Activated T-cell treated with anti-CD3 and anti-CD28 coated beads, Interleukin-2, amount 50 U/mL, for 72 hours (primary cell): ENCODE measurements at places on chromosomes 13 and 19.

DNA sequence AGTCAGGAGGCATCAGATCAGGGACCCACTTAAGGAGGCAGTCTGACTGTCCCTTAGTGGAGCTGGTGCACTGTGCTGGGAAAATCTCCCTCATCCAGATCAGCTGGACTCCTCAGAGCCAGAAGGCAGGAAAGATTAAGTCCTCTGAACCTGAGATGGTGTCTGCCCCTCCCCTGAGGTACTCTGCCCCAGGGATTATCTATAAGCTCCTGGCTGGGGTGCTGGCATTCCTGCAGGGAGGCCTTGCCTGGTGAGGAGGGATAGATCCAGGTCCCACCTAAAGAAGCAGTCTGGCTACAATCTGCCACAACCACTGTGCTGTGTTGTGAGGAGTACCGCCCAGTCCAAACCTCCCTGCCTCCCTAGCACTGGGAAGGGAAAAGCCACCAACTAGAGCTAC lies 81.2 kb downstream of the NHLRC3 start:
- peaks cover 34% of the 10 kb centered on the region for H3K27me3 ChIP-seq
- H3K36me3 ChIP-seq: peaks cover 5% of the 10 kb centered on the region
- H3K4me3 ChIP-seq: no peak overlapping the region
- no peak for DNase-seq
- no peak overlapping the region for H3K27ac ChIP-seq

DNA sequence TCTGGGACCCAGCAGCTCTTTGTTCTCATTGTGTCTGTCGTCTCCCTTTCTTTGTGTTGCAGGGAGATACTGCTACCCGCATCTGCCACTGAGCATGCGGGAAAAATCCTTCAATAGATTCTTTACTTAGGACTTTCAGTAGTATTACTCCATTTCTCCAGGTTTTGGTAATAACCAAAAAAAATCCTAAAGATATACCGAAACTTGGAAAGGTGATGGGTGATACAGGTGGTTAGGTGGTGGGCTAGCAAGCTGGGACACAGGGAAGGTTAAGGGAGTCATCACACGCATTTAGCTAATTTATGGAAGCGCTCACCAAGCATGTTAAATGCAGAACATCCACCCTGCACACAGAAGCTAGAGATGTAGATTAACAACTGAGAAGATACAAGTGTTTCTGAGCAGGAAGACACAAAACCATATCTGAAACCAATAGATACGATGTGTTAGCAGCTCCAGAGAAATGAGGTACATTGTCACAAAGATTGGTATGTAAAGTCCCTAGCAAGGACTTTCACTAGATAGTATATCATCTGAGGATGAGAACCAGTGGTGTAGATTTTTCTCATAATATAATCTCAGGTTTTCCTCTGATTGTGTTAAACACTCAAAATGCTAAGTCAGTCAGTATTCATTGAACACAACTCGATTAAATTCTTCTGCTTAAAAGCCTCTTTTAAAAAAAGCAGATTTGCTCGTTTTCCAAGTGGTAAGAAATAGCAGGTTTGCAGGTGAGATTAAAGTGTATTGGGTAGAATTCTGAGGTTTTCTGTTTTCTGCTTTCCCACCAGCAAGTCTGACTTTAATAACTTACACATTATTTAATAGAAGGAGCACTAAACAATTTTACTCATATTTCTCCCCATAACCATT lies 1.2 kb upstream of the SLAIN1 start:
- H3K4me3 ChIP-seq: peak overlapping the region; percentile 90
- peaks cover 42% of the 10 kb centered on the region for H3K4me1 ChIP-seq
- H3K36me3 ChIP-seq: peaks cover 4% of the 10 kb centered on the region
- no peaks in the 10 kb centered on the region for H3K27me3 ChIP-seq
- no peak overlapping the region for H3K27ac ChIP-seq

DNA sequence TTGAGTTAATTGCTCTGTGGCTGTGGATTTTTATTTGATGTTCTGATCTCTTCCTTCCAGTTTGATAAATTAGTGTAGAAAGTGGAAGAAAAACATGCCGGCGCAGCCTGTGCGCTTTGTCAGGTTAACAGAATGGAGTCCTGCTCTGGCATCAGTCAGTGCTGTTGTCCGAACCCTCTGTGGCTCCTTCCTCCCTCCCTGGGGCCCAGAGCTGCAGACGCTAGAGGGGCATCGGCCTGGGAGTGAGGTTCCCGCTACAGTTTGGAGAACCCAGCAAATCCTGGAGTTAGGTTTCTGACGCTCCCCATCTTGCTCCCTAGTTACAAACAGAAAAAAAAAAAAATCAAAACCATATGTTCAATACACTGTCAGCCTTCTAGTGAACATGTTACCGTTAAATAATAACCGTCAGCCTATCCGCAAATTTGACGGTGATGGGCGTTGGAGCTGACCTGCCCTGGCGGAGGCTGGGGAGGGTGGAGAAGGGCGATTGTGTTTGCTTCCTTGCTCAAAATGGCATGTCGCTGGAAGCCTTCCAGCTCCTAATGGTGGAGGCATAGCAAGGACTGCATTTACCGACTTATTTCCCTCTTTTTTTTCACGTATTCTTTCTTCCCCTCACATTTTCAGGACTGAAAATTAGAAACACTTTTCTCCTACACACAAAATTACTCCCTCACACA lies 13.6 kb downstream of the MBNL2 start:
- no peak overlapping the region for H3K27ac ChIP-seq
- H3K36me3 ChIP-seq: peaks cover 2% of the 10 kb centered on the region
- peaks cover 25% of the 10 kb centered on the region for H3K4me1 ChIP-seq
- H3K4me3 ChIP-seq: no peak overlapping the region

- DNase-seq: peak; percentile 70
- peaks cover 31% of the 10 kb centered on the region for H3K27me3 ChIP-seq
- peak overlapping the region; percentile 75 for H3K4me3 ChIP-seq
- H3K4me1 ChIP-seq: peaks cover 29% of the 10 kb centered on the region
- H3K36me3 ChIP-seq: no peaks in the 10 kb centered on the region
- H3K27ac ChIP-seq: peak overlapping the region; percentile 67
These were observed 63.5 kb upstream of the SPATA13 start for GRCh38 chr13:24097064-24097463.

- no peak overlapping the region for H3K27ac ChIP-seq
- H3K36me3 ChIP-seq: no peaks in the 10 kb centered on the region
These were observed 226.3 kb downstream of the SLC7A1 start for GRCh38 chr13:29369060-29369743.

- peak overlapping the region; percentile 96 for H3K27ac ChIP-seq
- H3K4me3 ChIP-seq: peak overlapping the region; percentile 95
- DNase-seq: peak; percentile 99
These were observed 4.1 kb upstream of the EMP3 start for GRCh38 chr19:48321372-48321621.

GRCh38 chr19:36418287-36419001 lies at the start of gene ZFP82:
Gene ZFP82 (minus strand): TSS chr19:36418644. CDS start chr19:36409789, 8,855 bp downstream.
- H3K36me3 ChIP-seq: peaks cover 15% of the 10 kb centered on the region
- peaks cover 17% of the 10 kb centered on the region for H3K27me3 ChIP-seq
- peak within 1 kb of the TSS; percentile 97 for H3K4me3 ChIP-seq

- no peak overlapping the region for H3K4me3 ChIP-seq
- no peaks in the 10 kb centered on the region for H3K36me3 ChIP-seq
- H3K27me3 ChIP-seq: peaks cover 20% of the 10 kb centered on the region
- no peaks in the 10 kb centered on the region for H3K4me1 ChIP-seq
These were observed 13.9 kb downstream of the TINCR start for GRCh38 chr19:5553892-5554291.

DNA sequence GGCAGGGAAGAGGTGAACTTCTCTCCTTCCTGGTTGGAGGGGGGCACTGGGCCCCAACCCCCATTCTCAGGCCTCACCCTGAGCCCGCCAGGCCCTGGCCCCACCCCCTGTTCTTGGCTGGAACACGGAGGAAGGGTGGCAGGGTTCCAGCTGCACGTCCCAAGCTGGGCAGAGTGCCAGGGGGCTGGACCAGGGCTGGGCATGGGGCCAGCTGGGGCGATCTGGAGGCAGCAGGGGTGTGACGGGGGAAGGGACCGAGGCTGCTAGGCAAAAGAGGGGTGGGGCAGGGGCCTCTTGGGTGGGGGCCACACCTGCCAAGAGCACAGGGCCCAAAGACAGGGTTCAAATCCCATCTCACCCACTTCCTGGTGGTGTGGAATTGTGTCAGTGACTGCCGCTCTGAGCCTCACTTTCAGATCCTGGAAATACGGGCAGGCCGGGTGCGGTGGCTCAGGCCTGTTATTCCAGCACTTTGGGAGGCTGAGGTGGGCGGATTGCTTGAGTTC lies 2.2 kb downstream of the HIF3A start:
- no peaks in the 10 kb centered on the region for H3K4me1 ChIP-seq
- H3K27me3 ChIP-seq: peaks cover 29% of the 10 kb centered on the region
- no peaks in the 10 kb centered on the region for H3K36me3 ChIP-seq

- no peak overlapping the region for H3K4me3 ChIP-seq
- no peaks in the 10 kb centered on the region for H3K36me3 ChIP-seq
- H3K4me1 ChIP-seq: peaks cover 13% of the 10 kb centered on the region
- H3K27me3 ChIP-seq: peaks cover 67% of the 10 kb centered on the region
These were observed 80.9 kb upstream of the UQCRFS1 start for GRCh38 chr19:29293736-29294342.

DNA sequence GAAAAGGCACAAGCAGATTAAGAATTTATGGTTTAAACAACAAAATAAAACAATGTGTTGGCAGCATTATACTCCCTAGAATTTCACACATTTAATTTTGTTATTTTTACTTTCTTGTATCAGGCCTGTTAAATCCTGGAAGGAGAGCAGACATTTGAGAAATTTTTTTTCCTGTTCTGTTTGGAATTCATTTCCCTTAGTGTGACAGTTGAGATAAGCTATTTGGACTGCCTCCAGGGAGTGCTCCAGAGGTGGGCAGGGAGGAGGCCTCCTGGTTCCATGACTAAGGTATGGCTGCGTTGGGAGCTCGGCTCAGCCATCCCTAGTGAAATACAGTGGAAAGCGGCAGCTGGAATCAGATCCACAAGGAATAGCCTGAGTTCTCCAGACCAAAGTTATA lies 185.7 kb downstream of the KCNRG start:
- no peak overlapping the region for H3K27ac ChIP-seq
- H3K36me3 ChIP-seq: no peaks in the 10 kb centered on the region
- H3K27me3 ChIP-seq: peaks cover 46% of the 10 kb centered on the region
- DNase-seq: no peak
- no peaks in the 10 kb centered on the region for H3K4me1 ChIP-seq

GRCh38 chr13:50592412-50593155 lies 250.9 kb downstream of the DLEU7 start:
- H3K36me3 ChIP-seq: no peaks in the 10 kb centered on the region
- DNase-seq: no peak
- peaks cover 64% of the 10 kb centered on the region for H3K4me1 ChIP-seq
- H3K27ac ChIP-seq: no peak overlapping the region
- H3K4me3 ChIP-seq: no peak overlapping the region

- no peak overlapping the region for H3K4me3 ChIP-seq
- H3K36me3 ChIP-seq: no peaks in the 10 kb centered on the region
- H3K27me3 ChIP-seq: peaks cover 43% of the 10 kb centered on the region
- peaks cover 26% of the 10 kb centered on the region for H3K4me1 ChIP-seq
- DNase-seq: no peak
These were observed 13.1 kb downstream of the IGFL3 start for GRCh38 chr19:46111376-46111775.
